ENCODE measurements at places on chromosomes 7 and 10.

GRCh38 chr7:84274029-84274638, 79.5 kb upstream of the SEMA3A start:
- no peak for DNase-seq

- no peak for DNase-seq
Measured at GRCh38 chr7:48376263-48376662, 205.0 kb downstream of the ABCA13 start.

- no peak for DNase-seq
Measured at GRCh38 chr10:100984672-100985177, 2.6 kb downstream of the MRPL43 start.

DNA sequence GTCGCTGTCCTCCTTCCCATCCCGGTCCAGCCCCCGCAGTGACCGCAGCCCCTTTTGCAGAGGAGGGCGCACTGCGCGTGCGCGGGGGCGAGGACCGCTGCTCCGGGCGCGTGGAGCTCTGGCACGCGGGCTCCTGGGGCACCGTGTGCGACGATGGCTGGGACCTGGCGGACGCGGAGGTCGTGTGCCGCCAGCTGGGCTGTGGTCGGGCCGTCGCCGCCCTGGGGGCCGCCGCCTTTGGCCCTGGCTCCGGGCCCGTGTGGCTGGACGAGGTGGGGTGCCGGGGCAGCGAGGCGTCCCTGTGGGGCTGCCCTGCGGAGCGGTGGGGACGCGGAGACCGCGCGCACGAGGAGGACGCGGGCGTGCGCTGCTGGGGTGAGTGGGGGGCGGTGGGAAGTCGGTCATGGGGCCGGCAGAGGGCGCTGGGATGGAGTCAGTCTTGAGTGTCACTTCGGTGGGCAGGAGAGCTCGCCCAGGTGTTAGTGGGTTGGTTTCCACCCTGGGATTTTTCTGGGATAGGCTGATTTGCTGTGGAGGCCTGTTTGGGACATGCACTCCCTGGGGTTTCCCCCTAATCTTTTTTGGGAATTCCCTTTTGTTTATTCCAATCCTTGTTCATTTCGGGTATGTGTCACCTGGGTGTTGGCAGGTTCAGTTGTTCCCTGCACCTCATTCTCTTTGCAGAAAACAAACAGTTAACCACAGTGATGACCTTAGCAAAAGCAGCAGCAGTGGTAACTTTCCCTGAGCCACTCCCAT, 11.6 kb downstream of the SCART1 start:
- no peak for DNase-seq

GRCh38 chr7:137626469-137627067, 220.2 kb downstream of the DGKI start:
- no peak for DNase-seq

DNA sequence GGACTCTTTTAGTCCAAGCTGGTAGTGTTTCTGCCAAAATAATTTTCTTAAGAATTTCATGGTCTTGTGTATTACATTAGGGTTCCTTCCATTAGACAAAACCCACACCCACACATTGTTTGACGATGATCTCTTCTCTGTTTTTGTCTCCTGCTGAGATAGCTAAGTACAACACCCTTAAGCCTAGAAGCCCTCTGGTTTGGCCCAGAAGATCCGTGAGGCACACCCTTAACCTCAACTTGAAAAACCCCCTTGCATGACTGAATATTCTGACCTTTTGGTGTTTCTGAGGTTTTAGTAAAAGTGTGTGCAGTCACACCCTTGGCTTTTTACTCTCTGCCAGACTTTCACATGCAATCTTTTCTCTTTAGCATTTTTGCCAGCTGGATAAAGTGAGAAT, 29.3 kb upstream of the ERCC6 start:
- no peak for DNase-seq

DNA sequence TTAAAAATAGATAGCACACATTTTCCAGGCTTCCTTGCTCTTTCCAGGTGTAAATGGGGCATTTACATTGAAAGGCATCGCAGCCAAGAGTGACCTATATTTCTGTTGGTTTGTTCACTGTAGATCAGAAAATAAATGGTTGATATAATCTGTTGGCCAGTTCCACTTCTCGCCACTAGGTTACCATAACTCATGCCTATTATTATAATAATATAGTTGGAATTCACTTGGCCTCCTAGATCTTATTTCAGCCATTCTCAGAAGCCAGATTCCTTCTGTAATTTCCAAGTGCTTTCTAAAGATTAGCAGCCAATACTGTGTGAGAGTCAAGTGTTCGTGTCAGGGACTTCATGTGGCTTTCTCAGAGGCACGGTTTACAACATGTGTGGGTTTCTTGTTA, 179.5 kb downstream of the DNAH11 start:
- no peak for DNase-seq

DNA sequence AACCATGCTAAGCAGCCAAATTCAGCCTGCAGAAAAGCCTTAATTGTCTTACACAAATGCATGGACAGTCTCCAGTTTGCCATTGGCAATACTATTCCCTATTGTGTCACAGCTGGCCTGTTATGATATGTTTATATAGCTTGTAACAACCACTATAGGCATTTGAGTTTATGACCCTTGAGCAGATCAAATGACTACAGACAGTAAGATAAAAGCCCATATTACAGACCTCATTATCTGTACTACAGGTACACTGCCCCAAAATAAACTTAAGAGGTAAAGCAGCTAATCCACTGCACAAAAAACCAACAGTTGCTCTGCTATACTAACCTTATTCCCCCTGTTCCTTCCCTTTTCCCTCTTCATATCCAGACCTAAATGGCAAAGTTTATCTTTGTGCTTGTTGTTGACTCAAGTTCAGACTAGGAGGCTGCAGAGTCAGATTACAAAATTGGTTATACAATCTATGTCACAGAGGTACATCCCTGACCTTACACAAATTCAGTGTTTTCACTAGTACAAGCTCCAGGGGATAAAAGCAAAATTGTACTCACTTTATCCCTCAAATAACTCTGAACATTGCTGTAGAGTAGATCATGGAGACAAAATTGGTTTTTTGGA, 218.4 kb downstream of the GRM8 start:
- DNase-seq, result no peak

DNA sequence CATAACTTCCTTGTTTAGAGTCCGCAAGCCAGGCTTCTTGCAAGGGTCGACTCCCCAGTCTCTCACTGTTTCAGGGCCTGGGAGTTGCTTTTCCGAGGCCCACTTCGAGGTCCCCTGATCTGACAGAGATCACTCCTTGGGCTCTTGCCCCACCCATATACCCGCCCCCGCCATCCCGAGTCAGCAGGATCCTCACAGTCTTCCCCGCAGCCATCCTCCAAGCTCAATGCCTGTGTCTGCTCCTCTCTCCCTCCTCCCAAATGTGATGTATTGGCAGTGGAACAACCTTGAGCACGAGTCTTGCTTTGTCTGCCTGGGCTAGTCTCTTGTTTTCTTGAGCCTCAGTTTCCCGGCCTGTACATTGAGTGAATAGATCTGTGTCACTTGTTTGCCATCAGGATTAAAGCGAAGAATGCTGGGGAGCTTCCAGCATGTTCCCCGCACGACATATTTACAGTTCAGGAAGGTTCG, 2.4 kb upstream of the HMX2 start:
- DNase-seq, result no peak

DNA sequence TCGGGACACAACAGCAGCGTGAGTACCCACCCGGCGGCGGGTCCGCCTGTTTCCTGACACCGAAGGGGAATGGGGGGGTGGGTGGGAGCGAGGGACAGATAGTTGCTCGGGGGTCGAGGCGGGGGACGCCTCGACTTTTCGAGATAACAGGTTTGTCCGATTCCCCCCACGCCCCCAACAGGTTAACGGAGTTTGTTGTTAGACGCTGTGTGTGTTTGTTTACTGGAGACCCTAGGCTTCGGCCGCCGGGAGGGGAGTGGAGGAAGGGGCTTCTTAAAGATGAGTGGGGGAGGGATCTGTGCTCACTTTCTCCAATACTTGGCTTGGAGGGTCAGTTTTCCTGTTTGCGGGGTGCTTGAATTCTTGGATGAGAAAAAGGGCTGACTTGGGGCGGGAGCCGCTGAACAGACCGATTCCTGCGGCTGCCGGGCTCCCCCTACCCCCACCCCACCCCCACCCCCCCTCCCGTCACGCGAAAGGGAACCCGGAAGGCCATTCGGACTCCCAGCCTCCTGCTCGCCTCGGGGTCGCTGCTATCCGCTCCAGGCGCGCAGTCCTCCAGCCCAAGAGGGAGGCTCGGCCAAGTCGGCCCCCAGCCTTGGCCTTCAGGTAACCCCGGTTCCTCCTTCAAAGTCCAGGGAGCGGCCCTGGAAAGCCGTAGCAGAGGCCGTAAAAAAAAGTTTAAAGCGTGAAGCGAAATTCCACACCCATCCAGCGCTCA, 1.0 kb downstream of the SORCS3 start:
- no peak for DNase-seq

DNA sequence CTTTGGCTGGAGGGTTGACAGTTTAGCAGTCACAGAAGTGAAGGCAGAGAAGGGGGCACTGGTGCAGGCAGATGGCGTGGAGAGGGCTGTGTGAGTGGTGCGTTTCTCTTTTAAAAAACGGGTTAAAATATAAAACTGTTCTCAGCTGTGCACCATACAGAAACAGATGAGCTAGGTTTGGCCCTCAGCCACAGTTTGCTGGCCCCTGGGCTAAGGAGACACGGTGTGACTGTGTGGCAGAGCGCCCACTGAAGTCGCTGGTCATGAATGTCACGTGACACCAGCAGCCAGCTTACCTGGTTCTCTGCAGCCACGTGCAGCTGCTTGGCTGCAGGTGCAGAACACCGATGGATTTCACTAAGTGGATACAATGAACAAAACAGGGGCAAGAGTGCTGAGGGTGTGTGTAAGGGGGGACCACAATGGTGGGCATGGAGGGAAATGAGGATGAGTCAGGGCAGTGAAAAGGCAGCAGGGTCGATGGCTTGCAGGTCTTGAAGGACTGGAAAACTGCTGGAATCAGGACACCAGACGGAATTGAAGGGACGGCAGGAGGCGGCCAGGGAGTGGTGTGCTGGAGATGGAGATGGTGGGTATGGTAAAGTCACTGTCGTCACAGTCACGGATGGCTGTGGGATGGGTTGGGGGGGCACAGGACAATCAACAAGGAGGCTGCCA, 7.4 kb downstream of the ZNF746 start:
- DNase-seq, result no peak

DNA sequence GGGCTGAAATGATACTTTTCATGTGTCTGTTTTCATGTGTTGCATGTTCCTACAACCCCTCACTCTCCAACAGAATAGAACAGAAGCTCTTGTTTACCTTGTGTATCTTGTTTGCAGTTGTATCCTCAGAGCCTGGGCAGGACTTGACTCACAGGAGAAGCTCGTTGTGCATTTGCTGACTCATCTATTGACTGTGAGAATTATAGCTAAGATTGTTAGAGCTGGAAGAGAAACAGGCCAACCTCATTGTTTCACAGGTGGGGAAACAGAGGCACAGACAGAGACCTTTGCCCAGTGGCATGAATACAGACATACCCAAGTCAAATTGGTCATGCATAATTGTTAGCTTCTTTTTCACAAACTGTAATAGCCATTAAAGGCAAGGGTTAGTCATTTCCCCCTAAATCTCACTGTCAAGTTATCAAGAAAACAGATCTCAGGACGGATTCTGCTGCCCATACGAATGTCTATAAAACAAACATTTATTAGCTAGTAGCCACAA, 4.6 kb upstream of the TSPAN15 start:
- no peak for DNase-seq

GRCh38 chr10:74988832-74989561, 122.5 kb upstream of the SAMD8 start:
- no peak for DNase-seq

DNA sequence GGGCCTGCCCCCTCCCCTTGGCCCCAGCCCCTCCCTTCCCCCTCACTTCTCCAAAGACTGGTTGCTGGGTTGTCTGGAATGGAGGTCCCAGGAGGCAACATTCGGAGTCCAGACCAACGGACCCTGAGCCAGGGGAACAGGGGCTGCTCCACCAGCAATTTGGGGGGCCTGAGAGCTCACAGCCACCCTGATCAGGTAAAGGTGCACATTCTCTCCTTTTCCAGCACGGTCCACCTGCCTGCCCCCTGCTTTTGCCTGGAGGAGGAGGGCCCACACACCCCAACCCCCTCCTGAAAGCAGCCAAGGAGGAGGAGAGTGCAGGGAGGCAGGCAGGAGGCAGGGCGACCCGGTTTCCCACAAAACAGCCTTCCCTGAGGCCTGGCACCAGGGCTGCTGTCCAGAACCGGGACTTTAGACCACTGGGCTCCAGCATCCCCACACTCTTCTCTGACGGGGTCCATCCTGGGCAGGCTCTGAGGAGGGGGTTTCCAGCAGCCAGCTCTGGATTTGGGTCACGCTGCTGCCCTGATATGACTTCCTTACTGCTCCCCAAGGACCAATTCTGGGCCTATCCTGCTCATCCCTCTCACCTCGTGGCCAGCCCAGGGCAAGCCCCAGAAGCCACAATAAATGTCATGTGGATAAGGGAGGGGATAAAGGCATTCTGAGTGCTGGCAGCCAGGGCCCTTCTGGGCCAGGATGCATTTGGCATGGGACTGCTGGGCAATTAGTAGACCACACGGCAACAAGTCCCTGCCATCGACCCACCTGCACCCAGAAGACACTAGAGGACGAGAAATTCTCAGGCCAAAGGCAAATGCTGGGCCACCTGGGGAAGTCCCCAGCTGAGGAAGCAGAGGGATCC, 1.1 kb upstream of the CAMK2B start:
- no peak for DNase-seq

DNA sequence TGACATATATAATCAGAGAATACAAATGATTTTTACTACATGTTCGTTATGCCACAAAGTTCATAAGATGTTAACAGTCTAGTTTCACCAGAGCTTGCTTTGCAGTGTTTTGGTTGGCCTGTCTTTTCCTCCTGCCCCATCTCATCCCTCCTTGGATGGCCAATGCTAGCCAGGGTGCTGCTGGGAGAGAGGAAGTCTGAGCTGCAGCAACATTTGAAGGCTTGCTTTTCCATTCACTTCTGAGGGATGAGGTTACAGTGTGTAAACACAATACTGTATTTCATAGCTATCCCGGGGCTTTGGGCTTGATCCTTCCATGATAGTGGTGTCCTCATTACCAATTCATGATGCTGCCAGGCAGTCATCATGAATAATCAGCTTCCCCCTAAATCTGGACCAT, 170.5 kb downstream of the RAB11FIP2 start:
- no peak for DNase-seq

DNA sequence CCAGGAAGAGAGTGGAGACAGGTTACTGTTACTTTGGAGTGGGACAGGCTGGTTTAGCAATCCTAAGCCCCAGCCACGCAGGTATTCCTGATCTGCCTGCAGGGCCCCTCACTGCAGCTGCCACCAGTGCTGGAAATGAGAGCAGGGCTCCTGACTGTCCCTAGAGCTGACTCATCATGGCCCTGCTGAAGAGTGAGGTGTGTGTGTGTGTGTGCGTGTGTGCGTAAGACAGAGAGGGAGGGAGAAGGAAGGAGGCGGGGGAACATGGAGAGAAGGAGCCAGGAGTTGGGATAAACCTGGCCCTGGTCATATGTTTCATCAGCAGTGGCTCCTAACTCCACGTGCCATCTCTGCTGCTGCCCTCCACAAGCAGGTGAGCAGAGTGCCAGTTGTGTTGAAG, 3.6 kb downstream of the FOXI2 start:
- no peak for DNase-seq

GRCh38 chr10:75350791-75351190, 50.8 kb downstream of the ZNF503 start:
- no peak for DNase-seq
